A549 treated with GW870086 at 1 μM for 4 hours (cell line): ENCODE measurements at places on chromosomes 7 and 10. TPM values are rescaled to one million over a fixed set of nuclear protein-coding genes. Genes with fewer than 3 reads are reported as not detected.

Gene GUSB
- 30.3 to 33.0 TPM (median 31.3 TPM) in 5 replicates for total RNA-seq

Gene NKX2-3
- total RNA-seq = 0.07 to 0.08 TPM (median 0.08 TPM) in 3 of 5 replicates, not detected in the others

Gene AKR1D1
- total RNA-seq = 0.18 to 0.23 TPM in 2 of 5 replicates, not detected in the others

Gene NPTX2
- total RNA-seq = 0.10 to 0.27 TPM (median 0.13 TPM) in 5 replicates

Gene CYP3A4
- 0.06 to 0.09 TPM in 2 of 5 replicates, not detected in the others for total RNA-seq

Gene SLC18A3
- total RNA-seq = not detected in 5 replicates

Gene MALRD1
- total RNA-seq = not detected in 5 replicates

Gene SAMD9
- 2.2 to 5.1 TPM (median 4.4 TPM) in 5 replicates for total RNA-seq

Gene ATOH7
- 0.17 to 0.34 TPM (median 0.18 TPM) in 5 replicates for total RNA-seq

Gene SPACDR
- 0.65 to 1.3 TPM (median 0.70 TPM) in 5 replicates for total RNA-seq

Gene POLL
- 12.6 to 17.9 TPM (median 16.4 TPM) in 5 replicates for total RNA-seq

Gene UPK3BL2
- 1.3 to 3.3 TPM (median 2.3 TPM) in 5 replicates for total RNA-seq

Gene NYAP1
- total RNA-seq = 2.8 to 3.5 TPM (median 3.3 TPM) in 5 replicates

Gene HTR7
- 0.09 to 0.15 TPM (median 0.13 TPM) in 4 of 5 replicates, not detected in the other for total RNA-seq

Gene GRID2IP
- total RNA-seq = 0.03 TPM in 1 of 5 replicates, not detected in the others

Gene NSUN6
- 3.1 to 5.2 TPM (median 4.6 TPM) in 5 replicates for total RNA-seq

Gene RAB11FIP2
- 6.4 to 10.3 TPM (median 8.6 TPM) in 5 replicates for total RNA-seq

Gene HOGA1
- total RNA-seq = 1.2 to 2.0 TPM (median 1.7 TPM) in 5 replicates

Gene PALS2
- 17.5 to 23.9 TPM (median 20.8 TPM) in 5 replicates for total RNA-seq

Gene MBL2
- not detected in 5 replicates for total RNA-seq

Gene KCNIP2
- total RNA-seq = 0.79 to 0.95 TPM (median 0.81 TPM) in 4 of 5 replicates, not detected in the other

Gene LGI1
- not detected in 5 replicates for total RNA-seq

Gene ARHGEF35
- 0.25 to 0.49 TPM (median 0.33 TPM) in 5 replicates for total RNA-seq

Gene ASB15
- total RNA-seq = not detected in 5 replicates

Gene SEMA3E
- 1.9 to 2.6 TPM (median 2.0 TPM) in 5 replicates for total RNA-seq

Gene RNF32
- total RNA-seq = 1.2 to 2.0 TPM (median 1.6 TPM) in 5 replicates

Gene HGF
- 0.03 to 0.07 TPM in 2 of 5 replicates, not detected in the others for total RNA-seq

Gene KIAA1549
- 4.9 to 6.8 TPM (median 6.2 TPM) in 5 replicates for total RNA-seq

Gene ERV3-1
- 3.4 to 5.7 TPM (median 4.0 TPM) in 5 replicates for total RNA-seq

Gene CUZD1
- 1.2 to 1.7 TPM (median 1.3 TPM) in 5 replicates for total RNA-seq

Gene SYT15B
- 2.5 to 3.9 TPM (median 2.8 TPM) in 5 replicates for total RNA-seq

Gene VSTM4
- 0.24 to 0.50 TPM (median 0.35 TPM) in 5 replicates for total RNA-seq

Gene ANKRD61
- total RNA-seq = 0.43 to 0.77 TPM (median 0.53 TPM) in 5 replicates

Gene ZNF425
- total RNA-seq = 1.0 to 1.7 TPM (median 1.4 TPM) in 5 replicates

Gene SCART1
- total RNA-seq = 0.15 to 0.34 TPM (median 0.21 TPM) in 4 of 5 replicates, not detected in the other

Gene ZNF503
- total RNA-seq = 8.7 to 12.1 TPM (median 11.6 TPM) in 5 replicates

Gene RASSF4
- 1.6 to 2.8 TPM (median 1.9 TPM) in 5 replicates for total RNA-seq

Gene MUC12
- total RNA-seq = 14.8 to 23.2 TPM (median 20.8 TPM) in 5 replicates

Gene MET
- 61.4 to 87.3 TPM (median 81.1 TPM) in 5 replicates for total RNA-seq

Gene CYP26C1
- total RNA-seq = not detected in 5 replicates

Gene PANK1
- total RNA-seq = 4.6 to 6.4 TPM (median 5.8 TPM) in 5 replicates

Gene HOXA7
- total RNA-seq = 3.7 to 4.8 TPM (median 4.6 TPM) in 5 replicates

Gene HMX2
- total RNA-seq = 0.14 to 0.25 TPM in 2 of 5 replicates, not detected in the others

Gene ABCB1
- total RNA-seq = 0.12 to 0.22 TPM (median 0.13 TPM) in 3 of 5 replicates, not detected in the others

Gene ITPRID1
- not detected in 5 replicates for total RNA-seq

Gene HACD1
- 35.3 to 65.4 TPM (median 61.2 TPM) in 5 replicates for total RNA-seq

Gene ADAMTS14
- 0.07 to 0.14 TPM (median 0.12 TPM) in 4 of 5 replicates, not detected in the other for total RNA-seq

Gene TLX1
- total RNA-seq = not detected in 5 replicates

Gene AKR1C4
- total RNA-seq = 0.10 to 0.32 TPM (median 0.24 TPM) in 5 replicates

Gene EGR2
- 0.21 to 0.71 TPM (median 0.44 TPM) in 5 replicates for total RNA-seq

Gene ELFN1
- 0.22 to 0.38 TPM (median 0.38 TPM) in 5 replicates for total RNA-seq

Gene PPIF
- 117 to 165 TPM (median 129 TPM) in 5 replicates for total RNA-seq

Gene SEMA3C
- total RNA-seq = 44.9 to 71.7 TPM (median 64.4 TPM) in 5 replicates

Gene SPDYE9
- not detected in 5 replicates for total RNA-seq

Gene COBL
- total RNA-seq = 3.3 to 5.4 TPM (median 5.0 TPM) in 5 replicates
